Esophagus squamous epithelium (tissue), 5 donors: ENCODE measurements at places on chromosomes 7 and 10.

GRCh38 chr10:48700071-48700470, 15.4 kb downstream of the WDFY4 start:
- DNase-seq, result no peak

DNA sequence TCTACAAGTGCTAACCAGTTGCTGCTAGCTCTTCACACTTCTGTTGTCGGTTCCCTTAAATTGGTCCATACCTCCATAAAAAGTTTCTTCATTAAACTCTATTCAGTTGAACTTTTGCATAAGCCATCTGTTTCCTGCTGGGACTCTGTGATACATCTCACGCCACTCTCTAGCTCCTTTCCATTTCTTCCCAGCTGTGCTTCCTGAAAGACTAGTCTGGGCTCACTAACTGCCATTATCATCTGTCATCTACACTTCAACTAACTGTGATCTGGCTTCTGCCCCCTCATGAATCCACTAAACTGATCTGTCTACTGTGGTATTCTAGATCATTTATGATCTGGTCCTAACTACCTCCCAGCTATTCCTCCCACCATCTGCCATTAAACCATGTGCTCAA, 78.3 kb downstream of the ELAPOR2 start:
- no peak for DNase-seq

GRCh38 chr7:152076940-152077933, 51.8 kb downstream of the GALNT11 start:
- DNase-seq, result no peak

GRCh38 chr10:17290226-17290625, 62.2 kb downstream of the VIM start:
- no peak for DNase-seq

- no peak for DNase-seq
Measured at GRCh38 chr7:30743371-30744074, 8.4 kb upstream of the INMT start.
